ENCODE measurements at places on chromosomes 3 and 15.

- no peak for DNase-seq
- no peaks in the 10 kb centered on the region for H3K27me3 ChIP-seq
- H3K36me3 ChIP-seq, result no peaks in the 10 kb centered on the region
- no peak overlapping the region for H3K4me3 ChIP-seq
- no peaks in the 10 kb centered on the region for H3K4me1 ChIP-seq
Observed at GRCh38 chr3:56536735-56537134, 20.2 kb upstream of the CCDC66 start.

- no peaks in the 10 kb centered on the region for H3K27me3 ChIP-seq
- no peaks in the 10 kb centered on the region for H3K4me1 ChIP-seq
- DNase-seq, result no peak
- no peaks in the 10 kb centered on the region for H3K36me3 ChIP-seq
Observed at GRCh38 chr3:13608969-13609725, 60.2 kb downstream of the FBLN2 start.

DNA sequence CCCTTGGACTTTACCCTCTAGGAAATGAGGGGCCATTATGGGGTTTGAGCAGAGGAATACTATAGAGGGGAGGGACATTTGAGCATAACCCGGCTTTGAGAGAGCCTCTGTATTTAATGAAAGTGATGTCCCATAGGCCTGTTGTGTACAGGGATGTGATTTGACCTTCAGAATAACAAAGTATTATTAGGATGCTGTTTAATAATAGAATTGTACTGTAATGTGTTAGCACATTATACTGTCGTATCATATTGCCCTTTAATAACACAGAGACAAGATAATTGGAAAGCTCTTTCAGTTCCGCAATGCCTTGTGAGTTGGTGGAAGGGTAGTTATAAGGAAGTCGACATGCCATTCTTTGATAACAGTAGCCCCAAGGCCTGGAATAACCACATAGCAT lies 328.3 kb downstream of the RYR3 start:
- no peaks in the 10 kb centered on the region for H3K4me1 ChIP-seq
- no peak overlapping the region for H3K27ac ChIP-seq
- H3K27me3 ChIP-seq, result no peaks in the 10 kb centered on the region
- no peak for DNase-seq
- no peaks in the 10 kb centered on the region for H3K36me3 ChIP-seq

GRCh38 chr15:34338347-34338746 lies 766 bp upstream of the SLC12A6 start:
- peaks cover 6% of the 10 kb centered on the region for H3K36me3 ChIP-seq
- H3K27ac ChIP-seq, result no peak overlapping the region
- H3K4me3 ChIP-seq, result peak overlapping the region; percentile 89
- no peak for DNase-seq
- peaks cover 52% of the 10 kb centered on the region for H3K4me1 ChIP-seq

GRCh38 chr3:13281507-13282357 lies 138.4 kb downstream of the NUP210 start:
- no peak overlapping the region for H3K4me3 ChIP-seq
- no peak overlapping the region for H3K27ac ChIP-seq
- no peak for DNase-seq

- no peak overlapping the region for H3K27ac ChIP-seq
- H3K4me1 ChIP-seq, result no peaks in the 10 kb centered on the region
- H3K4me3 ChIP-seq, result no peak overlapping the region
- H3K27me3 ChIP-seq, result no peaks in the 10 kb centered on the region
Observed at GRCh38 chr3:30510596-30510995, 95.8 kb upstream of the TGFBR2 start.

- no peaks in the 10 kb centered on the region for H3K36me3 ChIP-seq
- no peak overlapping the region for H3K27ac ChIP-seq
- no peak for DNase-seq
- peaks cover 8% of the 10 kb centered on the region for H3K4me1 ChIP-seq
- H3K4me3 ChIP-seq, result no peak overlapping the region
- no peaks in the 10 kb centered on the region for H3K27me3 ChIP-seq
Observed at GRCh38 chr15:34993877-34994276, 5.8 kb upstream of the ZNF770 start.

GRCh38 chr3:183781246-183781645 lies 44.1 kb downstream of the MAP6D1 start:
- H3K4me3 ChIP-seq, result no peak overlapping the region
- peaks cover 16% of the 10 kb centered on the region for H3K36me3 ChIP-seq
- H3K4me1 ChIP-seq, result no peaks in the 10 kb centered on the region
- H3K27me3 ChIP-seq, result no peaks in the 10 kb centered on the region
- DNase-seq, result no peak

DNA sequence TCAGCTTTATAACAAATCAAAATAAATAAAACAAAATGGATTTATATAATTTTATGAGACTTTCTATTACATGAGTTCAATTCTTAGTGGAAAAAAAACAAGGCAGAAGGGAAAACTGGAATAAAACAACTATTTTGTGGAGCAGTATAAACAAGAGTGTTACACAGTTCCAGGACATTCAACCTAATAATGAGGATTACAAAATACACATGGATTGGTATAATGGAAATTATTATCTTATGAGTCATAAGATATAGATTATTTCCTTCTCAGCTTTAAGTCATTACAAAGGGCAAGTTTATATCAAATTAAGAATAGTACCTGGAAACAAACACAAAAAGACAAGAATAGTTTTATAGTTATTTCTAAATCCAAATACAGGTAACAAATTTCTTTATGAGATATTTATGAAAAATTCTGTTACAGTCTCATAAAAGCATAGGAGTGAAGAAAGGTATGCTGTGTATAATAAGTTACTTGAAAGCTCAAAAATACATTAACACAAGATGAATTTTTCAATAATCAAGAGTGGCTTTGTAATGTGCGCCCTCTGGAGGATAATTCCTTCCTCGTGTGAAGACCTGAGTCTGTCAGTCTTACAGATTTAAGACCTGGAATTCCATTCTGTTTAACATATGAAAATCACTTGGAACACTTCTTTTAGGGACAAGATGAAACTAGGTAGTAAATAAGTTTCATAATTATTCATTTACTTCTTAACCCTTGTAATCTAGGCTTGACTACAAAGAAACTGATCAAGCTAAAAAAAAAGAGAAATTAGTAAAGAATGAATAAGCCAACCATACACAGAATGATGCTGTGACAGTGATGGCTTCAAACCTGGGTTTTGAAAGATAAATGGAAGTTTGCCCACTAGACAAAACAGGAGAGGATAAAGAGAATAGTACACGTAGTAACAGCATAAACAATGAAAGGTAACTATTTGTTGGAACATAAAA lies 9.5 kb downstream of the COPS2 start:
- H3K4me3 ChIP-seq, result no peak overlapping the region
- H3K27ac ChIP-seq, result no peak overlapping the region
- H3K4me1 ChIP-seq, result peaks cover 33% of the 10 kb centered on the region

DNA sequence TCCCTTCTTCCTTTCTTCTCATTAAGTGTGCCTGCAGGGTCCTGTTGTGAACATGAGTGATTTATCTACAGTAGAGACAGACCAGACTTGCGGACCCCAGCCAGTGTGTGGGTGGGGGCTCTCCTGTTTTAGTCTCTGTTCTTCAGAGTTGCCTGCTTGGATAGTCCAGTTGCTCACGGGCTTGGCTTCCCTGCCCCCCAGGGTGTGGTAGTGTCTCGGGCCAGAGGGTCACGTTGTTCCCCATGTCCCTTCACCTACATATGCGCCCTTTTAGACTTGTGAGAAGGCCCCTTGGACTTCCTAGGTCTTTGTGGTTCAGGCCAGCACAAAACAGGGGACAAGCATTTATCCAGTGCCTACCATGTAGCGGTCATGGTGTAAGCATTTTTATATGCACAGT lies 85.8 kb downstream of the AAGAB start:
- H3K27me3 ChIP-seq, result no peaks in the 10 kb centered on the region
- no peak overlapping the region for H3K4me3 ChIP-seq
- DNase-seq, result no peak
- H3K4me1 ChIP-seq, result no peaks in the 10 kb centered on the region
